CD4-positive, alpha-beta T cell treated with Interleukin-17A for 4 hours (primary cell): ENCODE measurements at places on chromosomes 12 and 14.

DNA sequence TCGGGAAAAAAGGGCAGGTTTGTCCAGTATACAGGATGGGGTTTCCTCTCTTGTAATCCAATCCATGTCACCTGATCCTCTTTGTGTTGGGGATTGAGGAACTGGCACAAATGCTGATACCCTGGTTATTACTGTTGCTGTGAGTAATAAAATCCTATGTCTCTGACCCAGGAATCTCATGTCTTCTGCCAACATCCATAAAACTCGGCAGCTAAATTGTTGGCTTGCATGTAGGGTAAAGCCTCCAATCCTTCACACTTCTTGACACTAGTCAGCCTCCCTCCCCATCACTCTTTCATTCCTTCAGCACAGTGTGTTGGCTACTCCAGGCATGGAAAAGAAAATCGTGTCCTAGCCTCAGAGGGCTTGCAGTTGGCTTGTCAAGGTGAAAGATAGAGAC, 9.2 kb upstream of the NOS1 start:
- DNase-seq: no peak

DNA sequence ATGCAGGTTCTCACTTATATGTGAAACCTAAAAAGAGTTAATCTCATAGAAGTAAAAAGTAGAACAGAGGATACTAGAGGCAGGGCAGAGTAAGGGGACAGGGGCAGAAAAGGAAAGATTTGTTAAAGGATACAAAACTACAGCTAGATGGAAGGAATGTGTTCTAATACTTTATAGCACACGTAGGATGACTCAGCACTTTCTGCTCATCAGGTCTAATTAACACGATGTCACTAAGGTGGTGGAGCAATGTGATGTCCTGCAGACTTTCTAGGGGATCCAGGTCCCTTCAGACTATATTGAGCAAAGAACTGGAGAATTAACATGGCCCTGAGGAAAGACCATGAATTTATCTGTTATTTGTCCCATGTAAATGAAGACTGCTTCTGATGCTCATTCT, 80.8 kb upstream of the CMKLR1 start:
- no peak for DNase-seq

GRCh38 chr12:103392722-103393121, 103.0 kb downstream of the C12orf42 start:
- DNase-seq: no peak

- no peak for DNase-seq
These were observed 5.2 kb downstream of the CALM1 start for GRCh38 chr14:90402016-90402415.

GRCh38 chr12:101480849-101481248, 5.7 kb downstream of the SPIC start:
- DNase-seq: no peak

DNA sequence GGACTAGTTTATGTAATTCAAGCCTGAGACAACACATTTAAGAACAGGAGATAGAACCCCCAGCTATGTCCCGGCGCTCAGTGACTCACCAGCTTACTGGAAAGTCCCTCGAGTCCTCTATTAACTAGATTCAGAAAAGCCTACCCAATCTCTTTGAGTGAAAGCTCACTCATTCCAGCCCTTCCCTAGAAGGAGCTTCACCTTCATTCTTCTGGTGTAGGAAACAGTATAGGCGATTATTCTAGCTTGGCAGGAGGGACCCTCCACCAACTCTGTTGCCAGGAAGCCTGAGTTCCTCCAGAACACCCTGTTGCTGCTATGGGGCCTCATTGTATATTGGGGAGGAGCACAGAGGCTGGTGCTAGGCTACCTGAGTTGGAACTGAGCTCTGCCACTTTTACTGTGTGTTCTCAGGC, 57.2 kb upstream of the AEBP2 start:
- DNase-seq: peak; percentile 27

DNA sequence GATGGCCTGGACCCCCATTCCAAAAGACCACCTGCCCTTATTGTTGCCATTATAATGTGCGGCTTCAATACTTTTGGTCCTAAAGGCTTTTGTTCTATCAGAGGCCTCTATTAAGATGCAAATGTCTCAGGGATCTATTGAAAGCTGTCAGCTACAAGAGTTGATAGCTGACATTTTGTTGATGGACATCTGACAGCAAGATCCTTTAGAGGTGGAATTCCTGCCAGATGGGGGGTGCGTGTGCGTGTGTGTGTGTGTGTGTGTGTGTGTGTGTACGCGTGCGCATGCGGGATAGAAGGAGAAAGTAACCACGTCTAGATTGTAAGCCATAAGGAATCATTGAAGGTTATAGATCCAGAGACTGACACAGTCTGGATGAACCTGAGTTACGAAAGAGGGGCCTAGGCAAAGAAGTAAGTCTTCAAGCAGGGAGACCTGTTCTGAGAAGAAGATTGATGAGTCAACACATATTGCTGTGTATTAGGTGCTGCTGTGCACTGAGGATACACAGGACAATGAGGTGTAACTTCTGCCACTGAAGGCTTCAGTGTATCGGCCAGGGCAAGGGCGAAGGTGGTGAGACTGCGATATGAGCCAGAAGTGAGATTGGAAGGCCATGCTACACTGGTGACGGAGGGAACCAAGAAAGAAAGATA, 89.2 kb downstream of the PRMT8 start:
- no peak for DNase-seq

DNA sequence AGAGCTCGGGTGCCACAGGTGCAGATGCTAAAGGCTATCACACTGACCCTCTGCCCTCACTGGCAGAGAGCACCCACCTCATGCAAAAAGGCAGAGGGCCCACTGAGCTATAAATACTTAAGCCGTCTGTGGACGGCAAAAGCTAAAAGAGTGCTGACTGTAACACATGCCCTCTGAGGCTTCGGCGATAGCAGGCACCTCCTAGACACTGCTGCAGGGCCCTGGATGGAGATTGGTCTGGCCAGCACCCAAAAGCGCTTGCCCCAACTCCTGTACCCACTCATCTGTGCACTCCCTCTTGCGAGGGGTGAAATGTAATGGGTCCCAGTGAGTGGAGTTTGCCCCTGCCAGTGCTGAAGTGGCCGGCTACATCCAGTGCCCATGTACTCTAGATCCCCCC, 148.7 kb downstream of the SLC16A7 start:
- no peak for DNase-seq

GRCh38 chr12:14366209-14367039, 942 bp downstream of the ATF7IP start:
- no peak for DNase-seq

- no peak for DNase-seq
These were observed 179.9 kb upstream of the EEA1 start for GRCh38 chr12:93108985-93109384.

DNA sequence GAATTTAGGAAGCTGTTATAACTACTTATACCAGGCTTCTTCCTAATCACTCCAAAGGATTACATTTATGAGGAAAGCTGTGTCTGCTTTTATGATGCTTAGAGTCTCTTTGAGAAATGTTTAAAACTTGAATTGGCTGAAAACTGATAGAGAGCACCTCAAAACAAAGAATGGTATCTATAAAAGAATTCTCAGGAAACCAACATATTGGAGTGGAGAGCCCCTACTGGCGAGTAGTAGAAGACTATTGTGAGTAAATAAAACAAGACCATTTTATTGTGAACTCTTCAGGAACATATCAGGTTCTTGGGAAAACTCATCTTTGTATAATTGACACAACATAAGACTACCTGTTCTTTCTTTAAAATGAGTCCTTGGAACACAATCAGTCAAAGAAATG, 578.6 kb downstream of the RERGL start:
- no peak for DNase-seq

GRCh38 chr12:21675641-21676040, 18.0 kb upstream of the LDHB start:
- DNase-seq: no peak

DNA sequence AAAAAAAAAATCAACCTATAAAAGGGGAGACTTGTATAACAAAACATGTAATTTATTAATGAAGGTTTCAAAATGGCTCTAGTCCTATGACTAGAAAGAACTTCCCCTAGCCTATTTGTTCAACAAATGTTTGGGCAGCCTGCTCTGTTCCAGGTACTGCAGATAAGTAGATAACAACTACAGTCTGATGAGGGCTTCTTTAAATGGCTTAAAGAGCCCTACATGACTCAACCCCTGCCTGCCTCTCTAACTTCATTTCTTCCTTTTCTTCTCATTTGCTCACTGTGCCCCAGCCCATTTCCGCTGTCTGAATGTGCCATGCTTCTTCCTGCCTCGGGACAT, 21.5 kb downstream of the ALDH6A1 start:
- no peak for DNase-seq

DNA sequence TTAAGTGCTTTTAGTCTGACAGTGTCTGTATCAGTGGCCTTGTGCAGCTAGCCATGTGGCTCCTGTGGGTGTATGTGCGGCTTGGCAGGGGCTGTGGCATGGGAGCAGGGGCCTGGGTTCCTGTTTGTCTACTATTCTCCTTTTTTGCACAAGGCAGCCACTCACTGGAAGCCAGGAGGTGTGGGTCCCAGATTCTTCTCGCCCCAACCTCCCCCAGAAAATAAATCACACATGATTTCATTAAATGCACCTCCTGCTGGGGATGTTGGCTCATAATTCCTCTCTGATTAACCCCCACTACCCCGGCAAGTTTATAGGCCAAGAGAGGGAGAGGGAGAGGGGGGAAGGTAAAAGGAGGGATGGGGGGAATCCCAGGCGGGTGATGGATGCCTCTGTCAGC, 17.6 kb downstream of the CALCOCO1 start:
- DNase-seq: no peak

DNA sequence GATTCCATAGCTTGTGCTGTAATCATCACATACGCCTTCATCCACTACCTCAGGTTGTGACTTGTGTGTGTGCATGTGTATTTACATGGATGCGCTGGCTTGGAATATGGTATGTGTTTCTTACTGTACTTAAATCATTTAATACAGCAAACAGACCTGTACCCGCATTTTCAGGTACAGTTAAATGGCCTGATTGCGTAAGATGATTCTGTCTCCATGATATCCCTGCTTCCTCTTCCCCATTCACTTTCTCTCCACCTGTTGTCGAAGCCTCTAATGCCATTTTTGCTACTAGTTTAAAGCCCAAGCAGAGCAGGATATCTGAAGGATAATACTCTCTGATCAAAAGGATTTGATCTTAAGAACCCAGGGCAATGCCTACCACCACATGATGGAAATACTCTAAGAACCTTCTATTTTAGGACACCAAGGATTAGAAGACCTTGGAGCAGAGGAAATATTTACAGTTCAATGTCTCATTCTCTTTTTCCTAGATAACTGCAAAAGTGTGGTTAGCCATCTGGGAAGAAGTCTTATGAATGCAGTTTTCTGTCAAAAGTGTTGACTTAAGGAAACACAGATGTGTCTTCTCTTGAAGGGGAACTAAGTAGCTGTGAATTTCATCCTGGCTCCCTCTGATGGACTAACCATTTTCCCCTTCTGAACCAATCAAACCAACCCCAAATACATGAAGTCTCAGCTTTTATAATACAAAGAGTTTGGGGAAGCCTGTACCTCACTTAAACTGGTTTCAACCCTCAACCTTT, 78.7 kb downstream of the HELB start:
- DNase-seq: no peak

DNA sequence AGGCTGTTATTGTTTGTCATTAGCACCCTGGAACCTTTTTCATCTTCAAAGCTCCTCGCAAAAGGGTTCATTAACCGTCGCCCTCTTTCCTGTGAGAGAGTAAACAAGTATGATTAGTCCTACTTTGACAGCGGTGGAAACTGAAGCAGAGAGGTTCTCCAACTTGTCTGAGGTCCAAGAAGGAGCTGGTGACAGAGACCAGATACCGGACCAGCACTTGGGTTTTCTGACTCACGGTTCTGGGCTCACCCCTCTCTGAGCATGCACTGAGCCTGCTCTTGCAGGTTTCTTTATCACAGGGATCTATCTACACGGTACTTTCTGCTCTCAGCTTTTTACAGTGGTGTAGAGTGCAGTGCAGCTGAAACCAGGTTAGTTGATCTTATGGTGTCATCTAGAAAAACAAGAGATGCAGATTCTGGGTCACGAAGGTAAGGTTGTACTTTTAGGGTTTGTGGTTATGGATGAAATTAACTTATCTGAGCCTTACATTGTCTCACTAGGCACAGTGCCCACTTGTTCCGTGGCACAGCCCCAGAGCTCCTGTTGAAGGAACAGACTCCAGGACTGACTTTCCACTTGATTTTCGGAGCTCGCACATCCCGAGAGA, 62.1 kb downstream of the PPP2R5C start:
- peak; percentile 73 for DNase-seq

- DNase-seq: no peak
These were observed 50.2 kb downstream of the RAB35 start for GRCh38 chr12:120066341-120066740.

DNA sequence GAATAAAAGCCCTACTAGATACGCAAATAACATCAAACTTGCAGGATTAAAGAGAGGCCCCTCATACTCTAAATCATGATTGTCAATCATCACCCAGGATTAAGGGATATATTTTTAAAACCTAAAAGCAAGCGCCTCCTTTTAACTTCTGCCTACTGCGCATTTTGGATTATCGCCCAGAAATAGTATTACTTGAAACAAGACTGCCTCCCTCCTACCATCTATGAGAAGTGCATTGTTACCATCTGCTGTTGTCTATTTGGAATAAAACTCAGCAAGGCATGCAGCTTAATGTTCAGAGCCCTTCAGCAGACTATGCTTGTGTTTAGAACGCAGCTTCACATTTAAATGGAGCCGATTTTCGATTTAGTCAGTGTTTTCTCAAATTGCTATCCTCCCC, 79.6 kb downstream of the EXOC5 start:
- DNase-seq: no peak

DNA sequence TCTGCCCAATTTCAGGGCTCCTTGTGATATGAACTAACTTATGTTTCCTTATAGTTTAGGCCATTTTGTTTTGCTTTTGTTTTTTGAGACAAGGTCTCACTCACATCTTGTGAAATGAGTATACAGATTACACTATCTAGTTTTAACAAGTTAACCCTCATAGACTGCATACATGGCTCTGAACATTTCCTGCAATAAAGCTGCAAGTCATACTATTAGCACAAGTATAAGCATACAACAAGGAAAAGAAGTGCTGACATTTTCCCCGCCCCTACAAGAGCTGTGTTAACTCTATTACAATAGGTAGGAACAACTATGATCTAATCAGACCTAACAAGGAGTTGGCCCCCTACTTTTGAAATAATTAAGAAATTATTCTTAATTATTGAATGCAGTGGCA, 35.9 kb downstream of the CCDC177 start:
- no peak for DNase-seq

GRCh38 chr14:99120526-99121318, 151.3 kb downstream of the BCL11B start:
- no peak for DNase-seq
